ENCODE measurements at places on chromosomes 13 and 19.

- no peak for DNase-seq
These were observed 21.8 kb upstream of the RBM26 start for GRCh38 chr13:79427883-79428282.

GRCh38 chr13:76481738-76482137, 404.5 kb downstream of the KCTD12 start:
- DNase-seq = no peak

- DNase-seq = no peak
These were observed 1.2 kb upstream of the EMC10 start for GRCh38 chr19:50475101-50475568.

- DNase-seq = no peak
These were observed 8.3 kb downstream of the OBI1 start for GRCh38 chr13:78650717-78651083.

DNA sequence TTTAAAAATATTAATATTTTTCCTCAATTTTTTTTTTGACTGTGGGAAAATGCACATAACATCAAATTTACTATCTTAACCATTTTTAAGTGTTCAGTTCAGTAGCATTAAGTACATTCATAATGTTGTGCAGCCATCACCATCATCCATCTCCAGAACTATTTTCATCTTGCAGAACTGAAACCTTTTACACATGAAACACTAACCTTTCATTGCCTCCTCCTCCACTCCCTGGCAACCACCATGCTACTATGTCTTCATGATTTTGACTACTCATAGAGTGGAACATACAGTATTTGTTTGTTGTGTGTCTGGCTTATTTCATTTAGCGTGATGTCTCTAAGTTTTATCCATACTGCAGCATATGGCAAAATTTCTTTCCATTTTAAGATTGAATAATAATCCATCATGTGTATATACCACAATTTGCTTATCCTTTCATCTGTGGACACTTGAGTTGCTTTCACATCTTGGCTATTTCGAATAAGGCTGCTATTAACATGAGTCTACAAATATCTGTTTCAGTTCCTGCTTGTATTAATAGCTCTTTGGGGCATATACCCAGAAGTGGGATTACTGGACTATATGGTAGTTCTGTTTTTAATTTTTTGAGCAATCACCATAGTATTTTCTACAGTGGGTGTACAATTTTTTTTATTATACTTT, 376.4 kb downstream of the MTUS2 start:
- no peak for DNase-seq

GRCh38 chr13:21964686-21965085, 293.8 kb downstream of the FGF9 start:
- DNase-seq = no peak

DNA sequence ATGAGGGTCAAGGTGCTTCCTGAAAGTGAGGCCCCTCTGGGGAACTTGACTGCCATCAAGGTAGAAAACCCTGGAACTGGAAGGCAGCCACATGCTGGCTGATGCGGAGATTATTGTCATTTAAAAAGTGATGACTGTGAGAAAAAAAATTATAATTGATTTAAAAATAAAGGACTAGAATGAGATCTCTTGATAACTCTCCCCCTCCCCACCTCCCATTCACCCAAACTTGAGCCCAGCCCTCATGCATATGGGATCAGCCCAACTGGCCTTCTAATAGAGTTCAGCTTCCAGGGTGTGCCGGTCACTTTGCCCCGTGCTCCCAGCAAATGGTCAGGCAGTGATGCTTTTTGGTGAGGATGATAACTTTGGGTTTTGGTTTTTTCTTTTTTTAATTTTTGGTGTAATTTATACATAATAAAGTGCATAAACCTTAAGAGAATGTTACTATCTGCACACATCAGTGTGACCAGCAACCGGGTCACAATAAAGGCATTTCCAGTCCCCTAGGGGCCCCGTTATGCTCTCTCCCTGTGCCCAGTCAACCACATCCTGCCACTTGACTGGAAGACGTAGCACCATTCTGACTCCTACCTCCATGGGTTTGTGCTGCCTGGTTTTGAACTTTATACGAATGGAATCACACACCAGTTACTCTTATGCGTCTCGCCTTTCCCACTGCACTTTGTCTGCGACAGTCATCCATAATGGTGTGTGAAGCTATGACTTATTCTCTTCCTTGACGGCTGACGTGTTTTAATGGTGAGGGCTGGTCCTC, 187.9 kb downstream of the USP12 start:
- no peak for DNase-seq

GRCh38 chr19:30305346-30306060, 66.7 kb upstream of the ZNF536 start:
- DNase-seq = no peak

- no peak for DNase-seq
These were observed 23.5 kb upstream of the SLC15A1 start for GRCh38 chr13:98775844-98776598.

- DNase-seq = no peak
These were observed 12.8 kb upstream of the ZNF554 start for GRCh38 chr19:2806736-2807378.

- no peak for DNase-seq
These were observed 81.1 kb downstream of the UFM1 start for GRCh38 chr13:38430796-38431195.

DNA sequence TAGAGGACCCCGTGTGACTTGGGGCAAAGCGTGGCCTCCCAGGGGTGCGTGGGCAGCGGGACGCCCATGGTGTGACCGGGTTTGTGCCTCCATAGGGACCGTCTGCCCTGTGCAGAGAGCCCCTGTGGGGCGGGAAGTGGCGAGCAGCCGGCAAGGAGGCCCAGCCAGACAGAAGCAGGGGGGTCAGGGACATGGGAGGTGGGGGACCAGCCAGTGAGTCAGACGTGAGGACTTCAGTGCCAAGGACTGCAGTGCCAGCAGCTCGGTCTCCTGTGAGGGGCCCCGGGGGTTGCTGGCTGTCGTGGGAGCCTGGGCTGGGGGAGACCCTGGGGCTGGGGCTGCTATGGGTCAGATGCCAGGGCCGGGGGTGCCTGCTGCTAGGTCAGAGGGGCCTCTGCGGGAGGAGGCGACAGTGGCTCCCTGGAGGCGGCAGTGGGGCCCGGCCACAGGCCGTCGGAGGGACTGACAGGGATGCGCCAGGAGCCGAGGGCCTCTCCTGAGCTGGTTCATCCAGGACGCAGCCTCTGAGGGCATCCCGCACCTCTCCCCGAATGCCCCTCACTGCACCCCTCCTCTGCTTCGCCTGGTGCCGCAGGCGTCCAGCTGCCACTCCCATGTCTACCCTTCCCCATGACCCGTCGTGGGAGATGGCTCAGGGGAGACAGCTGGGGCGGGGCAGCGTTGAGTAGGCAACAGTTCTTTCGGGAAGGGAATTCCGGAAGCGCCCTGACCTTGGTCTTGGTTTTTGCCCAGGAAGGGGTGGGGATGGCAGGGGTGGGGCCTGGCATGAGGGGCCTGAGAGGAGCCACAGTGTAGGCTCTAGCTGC, 80.0 kb downstream of the KDM4B start:
- no peak for DNase-seq

- no peak for DNase-seq
These were observed 12.0 kb downstream of the TSHZ3 start for GRCh38 chr19:31337008-31337914.
